ENCODE measurements at places on chromosomes 16 and 17. TPM values are rescaled to one million over a fixed set of nuclear protein-coding genes. Genes with fewer than 3 reads are reported as not detected.

ABCC12 gene
- total RNA-seq = not detected

DNA sequence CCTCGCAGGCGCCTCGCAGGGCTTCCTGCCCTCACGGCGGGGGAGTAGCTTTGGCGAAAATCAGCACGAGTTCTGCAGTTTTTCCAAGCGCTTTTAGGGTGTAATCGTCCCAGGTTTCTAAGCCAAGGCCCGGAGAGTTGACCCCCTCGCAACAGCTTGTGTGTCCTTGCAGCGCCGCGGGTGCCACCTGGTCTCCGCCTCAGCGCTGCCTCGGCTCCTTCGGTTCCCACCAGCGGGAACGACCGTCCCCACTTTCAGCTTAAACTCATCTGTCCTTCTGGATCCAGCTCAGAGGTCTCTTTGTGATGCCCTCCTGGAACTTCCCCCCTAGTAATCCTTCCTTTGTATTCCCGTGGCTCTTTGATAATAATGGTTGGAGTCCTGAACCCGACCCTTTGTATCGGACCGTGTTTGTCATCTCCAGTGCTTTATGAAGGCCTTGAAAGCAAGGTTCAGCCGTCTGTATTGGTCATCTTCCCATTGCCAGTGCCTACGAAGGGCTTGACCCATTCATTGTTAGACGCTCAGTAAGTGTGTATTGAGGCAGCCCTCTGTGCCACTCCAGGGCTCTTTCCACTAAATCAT, 858 bp upstream of the SMARCE1 start:
- peaks cover 6% of the 10 kb centered on the region for H3K4me1 ChIP-seq
- peaks cover 15% of the 10 kb centered on the region for H3K36me3 ChIP-seq
- H3K4me3 ChIP-seq = peak overlapping the region; percentile 74
- H3K27ac ChIP-seq = peak overlapping the region; percentile 99
- no peak for DNase-seq
- H3K27me3 ChIP-seq = no peaks in the 10 kb centered on the region

DNA sequence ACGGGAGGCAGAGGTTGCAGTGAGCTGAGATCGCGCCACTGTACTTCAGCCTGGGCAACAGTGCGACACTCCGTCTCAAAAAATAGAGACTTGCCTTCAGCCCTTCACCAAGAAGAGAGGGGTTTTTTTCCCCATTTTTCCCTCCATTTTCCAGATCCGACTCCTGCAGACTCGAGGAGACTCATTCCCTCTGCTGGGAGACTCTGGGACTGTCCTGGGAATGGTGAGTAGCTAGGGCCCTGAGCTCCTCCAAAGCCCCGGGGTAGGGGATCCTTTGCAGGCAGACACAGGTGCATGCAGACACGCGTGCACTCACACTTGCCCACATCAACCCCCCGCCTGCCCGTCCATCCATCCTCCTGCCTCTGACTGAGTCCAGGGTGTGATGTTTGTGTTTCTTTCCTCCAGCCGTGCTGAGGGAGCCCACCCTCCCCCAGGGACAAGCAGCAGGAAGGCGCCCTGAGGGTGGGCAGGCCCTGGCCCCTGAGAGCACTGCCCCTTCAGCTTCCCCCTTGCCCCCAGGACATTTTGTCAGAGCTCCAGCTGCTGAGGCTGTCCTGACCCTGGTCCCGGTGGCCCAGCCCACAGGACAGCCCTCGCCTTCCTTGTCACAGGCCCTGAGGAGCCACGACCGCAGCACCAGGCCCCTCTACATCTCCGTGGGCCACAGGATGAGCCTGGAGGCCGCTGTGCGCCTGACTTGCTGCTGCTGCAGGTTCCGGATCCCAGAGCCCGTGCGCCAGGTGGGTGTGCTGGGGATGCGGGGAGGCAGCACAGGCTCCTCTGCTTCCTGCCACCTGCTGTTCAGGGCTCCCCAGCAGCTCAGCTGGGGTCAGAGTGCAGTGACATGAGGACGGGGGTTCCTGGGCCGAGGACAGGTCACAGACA, 10.2 kb downstream of the ENDOV start:
- H3K27ac ChIP-seq = no peak overlapping the region
- no peaks in the 10 kb centered on the region for H3K27me3 ChIP-seq
- H3K36me3 ChIP-seq = no peaks in the 10 kb centered on the region
- H3K4me3 ChIP-seq = no peak overlapping the region
- no peaks in the 10 kb centered on the region for H3K4me1 ChIP-seq

- no peaks in the 10 kb centered on the region for H3K4me1 ChIP-seq
- peaks cover 12% of the 10 kb centered on the region for H3K27me3 ChIP-seq
- DNase-seq = no peak
- no peak overlapping the region for H3K27ac ChIP-seq
- H3K36me3 ChIP-seq = no peaks in the 10 kb centered on the region
Measured at GRCh38 chr17:74542727-74543383, 3.1 kb downstream of the CD300C start.

DNA sequence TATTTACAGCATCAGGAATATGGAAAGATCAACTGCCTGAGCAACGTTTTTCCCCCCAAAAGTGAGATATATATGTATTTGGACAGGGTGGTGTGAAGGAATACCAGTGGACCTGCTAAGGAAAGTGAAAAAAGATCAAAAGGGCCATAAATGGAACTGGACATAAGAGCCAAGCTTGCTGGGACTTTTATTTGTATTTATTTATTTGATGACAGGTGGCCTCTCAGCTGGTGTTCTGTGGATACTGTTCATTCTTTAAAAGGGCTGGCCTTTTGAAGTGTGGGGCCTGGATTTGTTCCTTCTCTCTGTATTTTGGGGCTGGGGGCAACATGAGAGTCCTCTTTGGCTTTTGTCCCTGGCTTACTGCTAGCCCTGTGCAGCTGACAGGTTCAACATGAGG, 306.6 kb upstream of the N4BP1 start:
- H3K4me3 ChIP-seq = no peak overlapping the region
- H3K27ac ChIP-seq = no peak overlapping the region
- H3K27me3 ChIP-seq = no peaks in the 10 kb centered on the region
- H3K36me3 ChIP-seq = no peaks in the 10 kb centered on the region
- DNase-seq = no peak

GRCh38 chr16:63695347-63695746, 1426.5 kb downstream of the CDH11 start:
- no peaks in the 10 kb centered on the region for H3K36me3 ChIP-seq
- no peaks in the 10 kb centered on the region for H3K27me3 ChIP-seq
- DNase-seq = no peak
- H3K4me1 ChIP-seq = no peaks in the 10 kb centered on the region

- H3K4me1 ChIP-seq = peaks cover 22% of the 10 kb centered on the region
- peak overlapping the region; percentile 99 for H3K4me3 ChIP-seq
- DNase-seq = no peak
Measured at GRCh38 chr17:82095777-82096708, 2.0 kb downstream of the FASN start.

DNA sequence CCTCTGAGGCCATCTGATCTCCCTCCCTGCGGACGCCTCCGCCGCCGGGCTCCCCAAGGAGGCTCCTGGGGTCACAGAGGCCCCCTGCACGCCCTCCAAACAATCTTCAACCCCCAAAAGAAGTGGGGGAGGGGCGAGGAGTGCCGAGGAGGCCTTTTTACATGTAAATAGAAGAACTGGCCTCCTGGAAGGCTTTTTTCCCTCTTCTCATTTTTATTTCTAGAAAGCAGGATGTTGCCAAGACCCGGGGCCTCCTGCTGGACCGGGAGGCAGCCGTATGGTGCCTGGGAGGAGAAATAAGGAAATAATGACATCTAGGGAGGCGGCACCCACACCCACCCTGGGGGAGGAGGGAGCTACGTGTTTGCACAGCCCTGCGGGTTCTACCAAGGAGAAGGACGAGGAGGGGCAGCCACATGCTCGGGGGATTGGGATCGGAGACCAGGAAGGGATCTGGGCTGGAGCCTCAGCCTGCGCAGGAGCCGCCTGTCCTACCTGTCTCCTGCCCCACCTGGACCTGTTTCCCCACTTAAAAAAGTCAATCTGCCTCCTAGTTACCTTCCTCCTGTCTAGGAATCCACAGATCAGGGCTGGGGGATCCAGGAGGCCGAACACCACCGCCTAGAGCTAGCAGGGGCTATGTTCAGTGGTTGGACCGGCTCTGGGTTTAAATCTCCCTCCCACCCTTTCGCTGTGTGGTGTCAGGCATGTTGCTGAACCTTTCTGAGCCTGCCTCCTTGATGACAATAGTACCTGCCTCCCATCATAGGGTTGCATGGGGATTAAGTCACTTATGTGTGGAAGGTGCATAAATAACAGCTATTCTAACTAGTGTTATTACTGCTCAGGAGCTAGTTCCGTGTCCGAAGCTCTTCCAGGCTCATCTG, 175.7 kb upstream of the GSE1 start:
- no peak overlapping the region for H3K4me3 ChIP-seq
- DNase-seq = peak; percentile 70
- H3K27ac ChIP-seq = peak overlapping the region; percentile 27

Measured in A673 (cell line).